ENCODE measurements at places on chromosomes 5 and 9. TPM values are rescaled to one million over a fixed set of nuclear protein-coding genes. Genes with fewer than 3 reads are reported as not detected.

The UBE2QL1 gene
- total RNA-seq, result 0.06 TPM

The MED22 gene
- 44.8 TPM for total RNA-seq

The ANKRD34B gene
- not detected for total RNA-seq

The PCDHGA12 gene
- total RNA-seq, result 0.30 TPM

The IQGAP2 gene
- total RNA-seq, result 68.2 TPM

The NPDC1 gene
- total RNA-seq, result 76.7 TPM

The PRRC1 gene
- total RNA-seq, result 51.6 TPM

The C8G gene
- total RNA-seq, result 1.9 TPM

The EGR1 gene
- total RNA-seq, result 7.7 TPM

The OTP gene
- not detected for total RNA-seq

The SPINK1 gene
- total RNA-seq, result not detected

DNA sequence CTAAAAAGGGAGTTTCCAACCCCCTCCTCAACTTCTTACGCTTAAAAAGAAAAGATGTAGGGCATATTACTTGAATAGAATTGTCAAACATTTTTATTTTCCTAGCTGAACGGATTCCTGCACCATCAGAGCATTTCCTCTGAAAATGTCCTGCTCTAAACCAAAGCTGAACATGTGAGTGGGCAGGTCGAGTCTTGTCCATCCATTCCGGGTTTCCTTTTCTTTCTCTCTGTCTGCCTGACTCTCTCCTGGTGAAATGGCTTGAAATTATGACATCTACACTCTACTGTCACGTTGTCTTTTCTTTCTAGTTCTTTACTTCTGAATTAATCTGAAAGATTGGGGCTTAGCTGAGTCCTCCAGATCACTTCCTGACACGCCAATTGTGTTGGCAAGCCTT, 39.2 kb upstream of the PTPN3 start:
- no peak for DNase-seq

- no peak for DNase-seq
These were observed 2.2 kb downstream of the NXNL2 start for GRCh38 chr9:88536951-88537760.

GRCh38 chr5:57843059-57843367, 360.4 kb upstream of the ACTBL2 start:
- DNase-seq, result no peak

DNA sequence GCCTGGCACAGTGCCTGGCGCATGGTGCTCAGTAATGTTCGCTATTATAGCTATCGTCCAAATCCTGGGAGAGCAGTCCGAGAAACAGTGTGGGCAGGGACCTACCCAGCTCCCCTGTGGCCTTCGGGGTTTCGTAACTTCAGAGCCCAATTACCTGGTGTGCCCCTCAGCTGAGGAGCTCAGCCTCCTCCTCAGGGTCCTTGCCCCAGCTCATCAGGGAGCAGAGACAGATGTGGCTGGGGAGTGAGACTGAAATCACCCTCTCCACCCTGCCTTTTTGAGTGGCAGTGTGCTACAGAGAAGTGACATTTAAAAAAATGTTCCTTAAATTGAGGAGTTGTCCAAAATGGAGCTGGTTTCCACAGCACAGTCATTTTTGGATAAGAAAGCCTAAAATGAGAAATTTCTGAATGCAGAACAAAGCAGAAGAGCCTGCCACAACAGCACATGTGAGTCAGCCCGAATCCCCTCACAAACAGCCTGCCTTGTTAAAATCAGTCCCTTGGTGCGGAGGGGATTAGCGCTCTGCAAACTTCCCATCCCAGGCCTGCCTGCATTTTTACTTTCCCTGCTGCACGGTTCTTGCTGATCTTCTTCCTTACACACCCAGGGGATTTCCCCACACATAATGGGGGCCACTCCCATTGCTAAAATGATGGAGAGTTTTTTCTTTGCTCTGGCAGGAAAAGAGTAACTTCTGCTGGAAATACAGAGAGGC, 78.1 kb upstream of the PITX1 start:
- no peak for DNase-seq

DNA sequence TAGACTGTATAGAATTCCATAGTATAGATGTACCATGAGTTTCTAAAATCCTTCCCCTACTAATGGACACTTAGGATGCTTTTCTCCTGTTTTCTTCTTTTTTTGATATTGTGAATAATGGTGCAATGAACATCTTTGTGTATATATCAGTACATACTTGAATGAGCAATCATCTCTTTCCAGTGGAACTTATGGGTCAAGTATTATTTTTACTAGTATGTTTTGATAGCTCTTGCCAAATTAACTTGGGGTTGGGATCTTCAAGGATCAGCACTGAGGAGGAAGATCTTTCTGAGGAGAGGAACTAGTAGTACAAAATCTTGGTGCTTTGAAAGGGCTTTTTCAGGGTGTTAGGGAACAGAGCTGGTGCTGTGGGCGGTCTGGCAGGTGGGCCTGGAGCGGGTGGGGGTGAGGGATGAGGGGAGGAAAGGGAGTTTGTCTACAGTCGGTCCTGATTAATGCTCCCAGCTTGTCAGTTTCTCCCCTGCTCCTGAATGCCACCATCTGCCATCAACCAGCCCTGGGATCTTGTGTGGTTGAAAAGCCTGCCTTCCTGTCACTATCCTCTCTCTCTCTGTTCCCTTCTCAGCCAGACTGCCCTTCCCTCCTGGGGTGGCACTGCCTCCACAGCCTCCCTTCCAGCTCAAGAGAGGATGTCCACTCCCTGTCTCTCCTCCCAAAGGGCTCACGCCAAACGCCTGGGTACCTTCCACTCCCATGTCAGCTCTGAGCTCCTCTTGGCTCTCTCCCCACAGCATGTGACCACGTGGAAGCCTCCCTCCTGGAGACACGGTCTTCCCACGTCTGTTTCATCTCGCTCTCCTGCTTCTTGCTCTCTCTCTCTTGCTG, 185.9 kb downstream of the DAB2IP start:
- no peak for DNase-seq

GRCh38 chr9:91954841-91955471, 4.9 kb upstream of the ROR2 start:
- no peak for DNase-seq

GRCh38 chr9:115673599-115673998, 480.0 kb upstream of the PAPPA start:
- DNase-seq, result no peak

GRCh38 chr5:158769079-158769478, 330.6 kb downstream of the EBF1 start:
- DNase-seq, result no peak

GRCh38 chr9:129415942-129416651, 204.8 kb downstream of the C9orf50 start:
- no peak for DNase-seq

- peak; percentile 51 for DNase-seq
These were observed 3.9 kb upstream of the GNAQ start for GRCh38 chr9:78035383-78035993.

GRCh38 chr9:93422977-93423616, 28.4 kb upstream of the FAM120A start:
- no peak for DNase-seq

DNA sequence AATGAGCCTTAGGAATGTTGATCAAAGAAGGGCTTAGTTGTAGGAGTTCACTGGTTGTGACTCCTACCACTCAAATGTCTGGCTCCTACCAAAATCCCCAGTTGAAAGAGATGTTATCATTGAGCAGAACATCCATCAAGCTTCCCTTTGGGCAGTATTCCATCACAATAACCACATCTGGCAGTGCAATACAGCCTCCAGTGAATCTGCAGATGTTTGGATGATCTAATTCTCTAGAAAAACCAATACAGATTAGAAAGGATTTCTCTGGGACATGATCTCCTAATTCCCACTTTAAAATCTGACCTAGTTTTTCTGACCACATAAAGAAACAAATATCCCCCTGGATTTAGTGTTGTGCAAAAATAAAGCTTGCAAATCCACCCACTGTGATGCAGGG, 81.6 kb downstream of the TMEM215 start:
- DNase-seq, result no peak

DNA sequence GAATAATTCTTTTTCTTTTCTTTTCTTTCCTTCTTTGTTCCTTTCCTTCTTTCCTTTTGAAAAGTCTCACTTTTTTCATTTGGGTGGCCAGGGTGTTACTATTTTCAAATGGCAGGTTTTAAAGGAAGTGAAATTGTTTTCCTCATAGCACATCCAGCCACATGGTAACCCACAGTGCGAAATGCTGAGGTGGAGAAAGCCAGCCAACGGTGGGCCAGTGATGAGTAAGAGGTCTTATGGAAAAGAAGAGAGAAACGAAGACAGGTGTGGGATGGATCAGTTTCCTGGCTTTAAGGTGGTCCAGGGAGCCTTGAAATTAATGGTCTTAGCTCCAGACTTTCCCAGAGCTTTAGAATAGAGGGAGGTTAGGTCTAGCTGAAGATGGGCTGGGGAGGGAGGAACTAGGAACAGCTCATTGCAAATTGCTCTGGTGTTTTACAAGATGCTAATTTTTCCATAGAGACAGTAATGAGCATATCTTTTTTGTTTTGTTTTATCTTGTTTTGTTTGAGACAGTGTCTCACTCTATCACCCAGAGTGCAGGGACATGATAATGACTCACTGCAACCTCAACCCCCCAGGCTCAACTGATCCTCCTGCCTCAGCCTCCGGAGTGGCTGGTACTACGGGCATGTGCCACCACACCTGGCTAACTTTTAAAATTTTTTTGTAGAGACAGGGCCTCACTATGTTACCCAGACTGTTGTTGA, 17.8 kb downstream of the ITK start:
- no peak for DNase-seq

DNA sequence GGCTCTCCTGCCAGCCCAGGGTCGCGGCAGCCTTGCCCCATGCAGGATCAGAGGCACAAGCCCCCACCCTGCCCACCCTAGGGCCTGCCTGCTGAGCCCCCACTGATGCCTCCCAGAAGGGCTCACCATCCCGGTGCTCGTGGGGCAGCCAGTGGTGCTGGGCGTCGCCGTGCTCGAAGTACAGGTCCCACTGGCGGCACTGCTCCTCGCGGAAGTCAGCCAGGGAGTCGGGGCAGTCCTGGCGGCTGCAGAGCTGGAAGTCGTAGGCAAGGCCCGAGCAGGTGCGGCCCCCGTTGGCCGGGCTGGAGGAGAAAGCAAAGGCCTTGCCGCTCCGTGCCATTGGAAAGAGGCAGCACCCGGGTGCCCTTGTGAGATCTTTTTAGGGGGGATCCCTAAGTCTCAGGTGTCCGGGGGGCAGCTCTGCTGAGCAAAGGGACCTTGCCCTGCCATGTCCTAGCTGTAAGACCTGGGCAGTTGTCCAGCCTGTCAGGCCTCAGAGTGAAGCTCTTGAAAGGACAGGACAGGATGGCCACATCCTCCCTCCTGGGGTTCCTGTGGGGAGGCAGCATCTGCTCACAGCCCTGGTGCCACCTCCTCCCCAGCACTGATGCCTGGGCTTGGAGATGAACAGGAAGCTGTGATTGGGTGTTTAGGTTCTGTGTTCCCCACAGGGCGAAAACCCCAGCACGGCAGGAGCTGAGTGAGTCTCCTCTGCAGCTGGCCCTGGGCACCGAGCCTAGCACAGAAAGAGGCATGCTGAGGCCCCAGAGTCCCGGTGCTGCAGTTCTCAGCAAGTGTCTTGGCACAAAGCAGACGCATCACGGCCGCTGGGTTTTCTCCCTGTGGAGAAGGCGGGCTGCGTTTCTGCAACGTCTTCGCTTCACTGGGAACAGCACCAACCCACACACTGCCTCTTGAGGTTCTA, 77.7 kb downstream of the ZNF354C start:
- no peak for DNase-seq

DNA sequence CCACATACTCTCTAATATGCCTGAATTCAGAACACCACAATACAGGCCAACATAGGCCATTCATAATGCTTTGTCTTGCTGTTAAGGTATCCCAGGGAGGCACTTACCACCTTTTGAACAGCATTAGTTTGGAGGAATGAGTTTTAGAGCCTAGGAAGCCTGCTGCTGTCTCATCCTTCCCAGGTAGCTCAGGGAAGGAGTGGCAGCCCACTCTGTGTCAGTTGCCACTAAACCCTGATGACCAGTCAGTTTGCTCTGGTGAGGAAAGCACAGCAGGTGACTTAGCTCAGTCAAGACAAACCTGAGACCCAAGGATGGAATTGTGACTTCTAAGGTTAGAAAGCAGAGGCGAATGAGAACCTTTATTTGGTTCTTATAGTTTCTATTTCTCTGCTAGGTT, 337.4 kb upstream of the ATP10B start:
- DNase-seq, result no peak

DNA sequence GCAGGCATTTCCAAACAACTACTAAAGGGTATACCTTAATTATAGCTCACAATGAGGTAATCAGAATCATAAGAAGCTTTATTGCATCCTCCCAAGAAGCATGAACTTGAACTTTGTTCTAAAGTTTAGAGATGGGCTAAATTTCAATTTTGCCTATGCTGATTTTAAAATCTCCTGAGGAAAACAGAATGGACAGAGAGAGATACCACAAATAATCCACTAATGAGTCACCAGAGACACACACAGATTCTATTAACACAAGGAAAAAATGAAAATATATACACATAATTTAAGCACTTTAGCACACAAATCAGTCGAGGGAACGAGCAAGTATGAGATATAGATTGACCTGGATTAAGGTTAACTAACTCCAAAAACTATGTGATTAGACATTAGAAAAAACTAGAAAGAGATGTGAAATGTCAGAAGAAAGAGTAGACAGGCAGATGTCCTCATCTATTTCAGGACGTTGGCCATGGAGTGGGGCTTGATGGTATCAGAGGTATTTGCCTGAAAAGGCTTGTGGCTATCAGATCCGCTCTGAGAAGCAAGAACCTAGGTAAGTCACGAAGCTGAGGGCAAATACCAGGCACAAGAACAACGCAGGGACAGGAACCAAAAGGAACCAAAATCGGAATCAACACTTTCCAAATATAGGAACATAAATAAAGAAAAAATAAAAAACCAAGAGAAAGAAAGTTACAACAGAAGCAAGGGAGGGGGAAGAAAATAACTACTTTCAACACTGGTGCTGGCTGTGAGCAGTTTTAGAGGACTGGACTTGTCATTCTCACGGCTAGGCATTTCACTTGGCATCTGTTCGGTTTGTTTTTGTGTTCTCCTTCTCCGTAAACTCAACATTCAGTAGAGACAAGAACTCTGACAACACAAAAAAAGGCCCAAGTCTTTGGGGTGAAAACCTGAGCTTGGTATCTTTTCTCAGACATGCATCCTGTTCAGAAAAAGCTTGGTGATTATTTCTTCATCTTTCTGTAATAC, 294.6 kb upstream of the PUM3 start:
- no peak for DNase-seq

- no peak for DNase-seq
These were observed 1.1 kb upstream of the PRKAA1 start for GRCh38 chr5:40799258-40799657.

- DNase-seq, result no peak
These were observed 352.4 kb downstream of the ARRDC3 start for GRCh38 chr5:91030521-91031401.

GRCh38 chr9:127566351-127567001, 45.6 kb upstream of the STXBP1 start:
- no peak for DNase-seq

- no peak for DNase-seq
These were observed 632.5 kb upstream of the ST8SIA4 start for GRCh38 chr5:101535626-101536025.

GRCh38 chr9:19138084-19138483, 10.8 kb upstream of the PLIN2 start:
- DNase-seq, result no peak

Data from T-cell (primary cell).